Bronchus fibroblast of lung (primary cell): ENCODE measurements at places on chromosomes 7 and 10. TPM values are rescaled to one million over a fixed set of nuclear protein-coding genes. Genes with fewer than 3 reads are reported as not detected.

Gene NPSR1
- not detected in 2 replicates for total RNA-seq

Gene FGFBP3
- 1.3 and 2.2 TPM in 2 replicates for total RNA-seq

Gene HOXA13
- total RNA-seq: not detected in 2 replicates

Gene SNX8
- 21.5 and 36.6 TPM in 2 replicates for total RNA-seq

Gene TMEM178B
- total RNA-seq: under 0.01 TPM in 1 of 2 replicates, not detected in the other

Gene NKX1-2
- total RNA-seq: not detected in 2 replicates

Gene TACC2
- total RNA-seq: 7.3 and 10.8 TPM in 2 replicates

Gene ACTR3C
- total RNA-seq: 0.17 and 0.45 TPM in 2 replicates

Gene ASB13
- 8.2 and 10.6 TPM in 2 replicates for total RNA-seq

Gene TRIM74
- total RNA-seq: under 0.01 TPM in 1 of 2 replicates, not detected in the other

Gene PTPN20
- 0.34 and 0.45 TPM in 2 replicates for total RNA-seq

Gene STK31
- not detected in 2 replicates for total RNA-seq

Gene ELMO1
- total RNA-seq: under 0.01 and 1.6 TPM in 2 replicates

Gene IQUB
- total RNA-seq: not detected in 2 replicates
